Stimulated activated CD4-positive, alpha-beta T cell treated with anti-CD3 and anti-CD28 coated beads, Interleukin-12 subunit alpha, Interleukin-12 subunit beta, amount 100 ng/mL, for 24 hours (primary cell): ENCODE measurements at places on chromosomes 5 and 9.

GRCh38 chr5:94595281-94595840 is 23.0 kb downstream of the KIAA0825 start:
- no peak for DNase-seq

- no peak for DNase-seq
These were observed 283.2 kb downstream of the SH3GL2 start for GRCh38 chr9:17862101-17862500.

DNA sequence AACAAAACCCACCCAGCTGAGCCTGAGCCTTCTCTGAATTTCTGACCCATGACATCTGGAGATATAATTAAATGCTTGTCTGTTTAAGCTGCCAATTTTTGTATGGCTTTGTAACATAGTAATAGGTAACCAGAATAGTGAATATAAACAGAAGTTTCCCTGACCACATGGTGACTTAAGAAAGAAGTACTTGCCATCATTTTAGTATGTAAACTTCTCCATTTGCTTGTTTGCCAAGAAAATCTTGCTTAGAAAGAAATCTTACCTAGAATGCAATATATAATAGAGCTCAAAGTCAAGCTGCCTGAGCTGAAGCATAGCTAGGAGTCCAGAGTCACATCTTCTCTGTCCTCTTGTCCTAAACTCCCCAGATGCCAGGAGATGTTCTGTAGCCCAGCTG is 117.0 kb downstream of the PCSK1 start:
- DNase-seq, result no peak

GRCh38 chr5:165607026-165607425 is 2101.6 kb downstream of the MAT2B start:
- DNase-seq, result no peak

GRCh38 chr9:133351908-133352634 is 4.1 kb downstream of the RPL7A start:
- no peak for DNase-seq

GRCh38 chr5:151772029-151772845 is 483 bp downstream of the G3BP1 start:
- peak; percentile 34 for DNase-seq

GRCh38 chr5:33755231-33755630 is 136.6 kb downstream of the ADAMTS12 start:
- DNase-seq, result no peak

DNA sequence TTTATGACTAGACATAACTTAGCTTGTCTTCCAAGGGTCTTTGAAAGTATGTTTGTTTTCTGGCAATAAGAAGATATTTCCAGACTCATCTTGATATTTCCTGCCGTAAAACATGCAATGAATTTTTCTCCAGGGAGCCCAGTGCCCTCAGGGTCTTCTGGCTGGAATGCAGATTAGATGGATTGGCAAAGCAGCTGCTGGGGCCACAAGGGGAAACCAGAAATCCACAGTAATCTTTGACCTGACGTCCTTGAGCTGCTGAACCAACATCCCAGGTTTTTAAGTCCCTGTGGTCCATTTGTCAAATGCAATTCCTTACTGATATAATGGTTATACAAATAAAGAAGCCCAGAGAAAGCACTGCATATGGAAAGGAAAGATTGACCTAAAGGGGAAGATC is 93.0 kb downstream of the THBS4 start:
- DNase-seq, result no peak

DNA sequence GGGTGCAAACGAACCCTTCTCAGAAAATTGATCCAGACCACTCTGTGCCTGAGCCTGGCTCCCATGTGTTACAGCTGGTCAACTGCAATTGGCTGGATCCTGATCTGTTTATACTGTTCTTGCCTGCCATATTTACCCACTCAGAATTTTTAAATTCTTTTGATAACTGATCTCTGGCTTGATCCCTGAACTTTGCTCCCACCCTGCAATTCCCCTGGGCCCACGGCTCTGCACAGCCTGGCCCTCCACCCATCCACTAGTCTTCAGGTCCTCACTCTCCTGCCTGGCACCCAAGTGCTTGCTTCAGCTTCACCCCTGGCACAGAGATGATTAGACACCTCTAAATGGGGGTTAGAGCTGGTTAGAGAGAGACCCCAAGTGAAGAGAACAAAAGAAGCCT is 25.9 kb upstream of the MIER3 start:
- no peak for DNase-seq

- no peak for DNase-seq
These were observed 46.5 kb downstream of the NKD2 start for GRCh38 chr5:1054799-1055775.

DNA sequence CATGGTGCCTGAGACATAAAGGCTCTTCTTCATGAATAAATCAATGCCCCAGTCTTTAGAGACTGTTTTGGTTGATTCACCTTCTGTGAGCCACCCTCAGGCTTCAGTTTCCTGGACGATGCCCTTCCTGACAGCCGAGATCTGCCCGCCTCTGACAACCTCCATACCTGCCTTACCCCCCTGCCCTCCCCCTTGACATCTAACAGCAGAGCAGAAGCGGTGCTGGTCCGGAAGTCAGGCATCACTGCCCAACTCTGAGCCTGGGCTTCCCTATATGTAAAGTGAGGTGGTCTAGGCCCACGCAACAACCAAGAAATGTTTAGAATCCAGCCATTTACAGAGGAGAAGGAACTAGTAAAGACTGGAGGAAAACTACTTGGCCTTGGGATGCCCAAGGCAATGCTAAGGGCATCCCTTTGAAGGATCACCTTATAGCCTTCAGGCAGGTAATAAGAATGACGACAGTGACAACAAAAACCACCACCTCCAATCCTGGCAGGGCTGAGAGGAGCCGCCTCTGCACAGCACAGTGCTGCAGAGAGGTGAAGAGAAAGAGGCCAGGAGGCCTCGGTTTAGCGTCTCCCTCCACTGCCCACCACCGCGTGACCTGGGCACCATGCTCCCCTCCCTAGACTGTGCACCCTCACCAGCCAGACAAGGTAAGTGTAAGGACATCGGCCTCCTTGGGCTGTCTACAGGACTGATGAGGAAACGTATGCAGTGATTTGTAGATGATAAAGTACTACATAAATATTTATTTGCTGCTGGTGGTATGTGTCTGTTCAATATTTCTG is 35.3 kb upstream of the GABBR2 start:
- DNase-seq, result no peak

- no peak for DNase-seq
These were observed 26.4 kb upstream of the TOMM5 start for GRCh38 chr9:37618817-37619216.

GRCh38 chr9:121597698-121598166 is 53.7 kb upstream of the DAB2IP start:
- DNase-seq, result no peak

DNA sequence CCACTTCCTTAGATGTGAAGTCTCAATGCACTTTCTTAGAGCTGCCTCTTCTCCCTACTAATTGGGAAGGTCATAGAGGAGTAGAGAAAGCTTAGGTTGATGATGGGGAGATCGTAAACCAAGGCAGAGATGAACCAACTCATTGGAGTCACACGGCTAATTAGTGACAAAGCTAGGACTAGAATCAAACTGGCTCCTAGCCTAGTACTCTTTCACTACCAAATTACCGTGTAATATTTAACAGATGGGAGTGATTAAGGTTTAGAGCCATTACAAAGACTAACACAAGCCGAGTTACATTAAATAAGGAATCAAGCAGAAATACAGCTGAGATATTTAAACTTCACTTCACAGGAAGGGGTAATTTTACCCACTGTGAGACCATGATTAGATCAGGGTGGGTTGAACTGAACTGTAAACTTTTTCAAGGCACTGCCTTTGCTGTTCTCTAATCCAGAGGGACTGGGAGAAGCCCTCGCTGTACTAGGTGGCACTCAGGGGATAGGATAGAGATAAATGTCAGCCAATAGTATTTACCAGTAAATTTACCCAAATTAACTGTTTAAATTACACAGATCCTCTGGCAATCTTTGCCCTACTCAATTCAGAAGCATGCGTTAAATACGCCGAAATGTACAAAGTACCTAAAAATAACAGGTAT is 166.4 kb upstream of the PIK3R1 start:
- DNase-seq, result no peak

- no peak for DNase-seq
These were observed 1.1 kb upstream of the SNCAIP start for GRCh38 chr5:122310889-122311288.

DNA sequence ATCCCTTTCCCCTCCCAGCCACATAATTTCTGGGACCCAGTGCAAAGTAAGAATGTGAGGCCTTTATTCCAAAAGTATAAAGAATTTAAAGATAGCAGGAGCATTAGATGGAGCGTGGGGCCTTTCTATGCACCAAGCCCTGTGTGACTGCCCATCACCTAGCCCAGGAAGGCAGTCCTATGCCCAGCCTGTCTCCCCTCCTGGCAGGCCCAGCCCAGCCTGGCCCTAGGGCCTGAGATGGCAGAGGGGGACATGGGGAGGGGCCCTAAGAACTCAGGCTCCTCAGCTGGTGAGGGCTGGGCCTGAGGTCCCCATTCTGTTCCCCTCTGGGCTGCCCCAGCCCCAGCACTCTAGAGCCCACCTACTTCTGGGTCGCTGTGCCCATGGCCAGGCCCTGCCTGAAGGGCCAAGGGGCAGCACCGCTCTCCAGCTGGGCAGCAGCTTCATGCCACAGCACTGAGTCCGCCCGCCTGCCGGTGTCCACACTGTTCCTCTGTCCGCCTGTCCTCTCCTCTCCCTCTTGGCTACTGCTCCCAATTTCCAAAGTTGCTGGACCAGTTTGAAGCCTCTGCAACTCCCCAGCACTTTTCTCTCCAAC is 995 bp upstream of the SLC23A1 start:
- DNase-seq, result no peak
